Bone marrow (tissue), 2 donors: ENCODE measurements at places on chromosomes 6 and 20.

- DNase-seq, result no peak
Measured at GRCh38 chr20:57560554-57561355, at the start of gene PCK1. Gene PCK1 (plus strand): TSS chr20:57561110. CDS start chr20:57561412, 302 bp downstream.

DNA sequence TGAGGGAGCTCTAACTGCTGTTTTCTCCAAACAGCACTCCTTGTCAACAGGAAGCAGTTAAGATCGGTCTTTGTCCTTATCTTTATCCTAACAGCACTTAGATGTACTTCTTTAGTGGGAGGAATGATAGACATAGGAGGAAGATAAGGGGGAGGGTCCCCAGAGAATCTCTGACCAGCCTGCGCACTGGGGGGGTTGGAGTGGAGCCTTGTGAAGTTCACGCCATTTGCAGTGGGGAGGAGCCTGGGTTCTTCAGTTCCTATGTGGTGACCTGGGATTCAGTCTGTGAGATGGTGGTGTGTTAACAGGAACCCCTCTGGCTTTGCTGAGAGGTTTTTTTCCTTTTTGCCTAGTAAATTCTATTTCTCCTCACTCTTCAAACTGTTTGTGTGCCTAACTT lies 18.1 kb upstream of the ASCC3 start:
- DNase-seq, result no peak

- DNase-seq, result no peak
Measured at GRCh38 chr6:12545619-12546409, 170.8 kb upstream of the PHACTR1 start.

DNA sequence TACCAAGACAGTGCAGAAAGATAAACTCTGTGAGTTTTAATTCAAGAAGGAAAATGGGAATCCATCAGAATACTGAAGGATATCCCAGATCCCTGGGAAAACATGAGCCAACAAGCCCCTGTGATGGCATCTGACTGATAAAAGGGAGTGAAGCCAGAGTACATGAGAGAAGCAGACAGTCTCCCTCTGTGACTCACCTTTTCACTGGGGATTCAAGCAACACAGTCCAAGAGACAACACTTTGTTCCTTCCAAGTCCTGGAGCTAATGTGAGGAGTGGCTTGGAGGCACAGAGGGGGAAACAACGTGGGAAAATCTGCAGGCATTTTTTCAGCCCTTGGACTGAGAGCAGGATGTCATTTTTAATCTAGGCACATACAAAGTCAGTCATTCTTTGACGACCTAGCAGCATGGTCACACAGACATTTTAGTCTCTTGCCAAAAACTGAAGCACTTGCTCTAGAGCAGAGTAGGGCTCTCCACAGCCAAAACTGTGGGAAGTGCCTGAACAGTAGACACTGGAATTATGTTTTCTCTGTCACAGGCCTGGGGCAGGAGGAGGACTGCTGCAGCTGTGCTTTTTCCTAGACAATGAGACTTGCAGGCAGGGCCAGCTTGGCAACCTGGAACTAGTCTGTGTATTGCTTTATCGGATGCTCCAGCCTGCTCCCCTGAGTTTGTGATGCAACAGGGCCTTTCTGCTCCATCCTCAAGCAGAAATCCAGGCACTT lies 465.0 kb upstream of the GJE1 start:
- no peak for DNase-seq
